ENCODE measurements at places on chromosomes 7 and 10.

DNA sequence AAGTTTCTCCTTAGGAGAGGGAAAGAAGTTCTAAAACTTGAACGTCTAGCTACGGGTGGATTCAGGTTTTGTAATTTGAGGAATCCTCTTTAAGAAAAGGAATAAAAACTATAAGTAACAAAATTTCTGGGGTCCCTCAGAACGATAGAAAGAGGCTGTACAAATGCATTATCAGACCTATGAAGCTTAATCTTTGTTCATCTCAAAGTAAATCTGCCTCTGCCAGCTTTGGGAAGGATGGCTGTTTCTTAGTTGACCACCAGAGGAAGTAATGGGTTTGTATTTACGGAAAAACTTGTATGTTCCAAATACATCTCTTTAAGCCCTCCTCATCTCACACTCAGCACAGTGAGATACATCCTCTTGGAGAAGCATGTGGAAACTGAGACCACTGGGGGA is 864 bp downstream of the PSTK start:
- no peak for DNase-seq

- DNase-seq = no peak
Measured at GRCh38 chr10:2049560-2049959, 312.2 kb upstream of the ADARB2 start.

GRCh38 chr7:111835066-111835465 is 272.8 kb upstream of the IMMP2L start:
- DNase-seq = no peak

- no peak for DNase-seq
Measured at GRCh38 chr10:76548716-76549115, 1088.9 kb downstream of the KCNMA1 start.

GRCh38 chr7:129098409-129099084 is 43.6 kb upstream of the TNPO3 start:
- DNase-seq = no peak

GRCh38 chr7:14637968-14638367 is 264.6 kb downstream of the DGKB start:
- no peak for DNase-seq

DNA sequence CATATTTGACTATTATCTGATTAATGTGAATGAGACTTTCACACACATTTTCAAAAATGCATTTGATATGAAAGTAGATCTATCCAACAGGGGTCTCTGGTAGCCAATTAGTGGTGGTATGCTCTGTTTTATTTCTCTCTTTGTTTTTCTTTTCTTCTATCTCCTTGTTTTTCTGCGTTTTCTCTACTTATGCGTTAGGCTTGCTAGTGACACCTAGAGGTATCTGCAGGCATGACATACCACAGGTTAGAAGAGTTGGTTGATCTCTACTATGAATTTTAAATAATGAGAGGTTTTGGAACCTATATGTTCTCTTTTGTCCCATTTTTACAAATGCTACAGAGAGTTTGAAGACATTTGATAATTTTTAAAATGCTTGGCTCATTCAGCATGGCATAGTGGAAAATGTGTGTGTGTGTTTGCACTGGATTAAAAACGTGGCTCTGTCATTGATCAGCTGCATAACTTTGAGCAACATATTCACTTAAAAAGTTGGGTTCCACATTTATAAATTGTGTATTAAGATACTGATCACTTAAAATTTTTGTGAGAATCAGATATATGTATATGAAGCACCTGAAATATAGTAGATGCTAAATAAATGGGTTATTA is 28.1 kb upstream of the PLXDC2 start:
- no peak for DNase-seq

DNA sequence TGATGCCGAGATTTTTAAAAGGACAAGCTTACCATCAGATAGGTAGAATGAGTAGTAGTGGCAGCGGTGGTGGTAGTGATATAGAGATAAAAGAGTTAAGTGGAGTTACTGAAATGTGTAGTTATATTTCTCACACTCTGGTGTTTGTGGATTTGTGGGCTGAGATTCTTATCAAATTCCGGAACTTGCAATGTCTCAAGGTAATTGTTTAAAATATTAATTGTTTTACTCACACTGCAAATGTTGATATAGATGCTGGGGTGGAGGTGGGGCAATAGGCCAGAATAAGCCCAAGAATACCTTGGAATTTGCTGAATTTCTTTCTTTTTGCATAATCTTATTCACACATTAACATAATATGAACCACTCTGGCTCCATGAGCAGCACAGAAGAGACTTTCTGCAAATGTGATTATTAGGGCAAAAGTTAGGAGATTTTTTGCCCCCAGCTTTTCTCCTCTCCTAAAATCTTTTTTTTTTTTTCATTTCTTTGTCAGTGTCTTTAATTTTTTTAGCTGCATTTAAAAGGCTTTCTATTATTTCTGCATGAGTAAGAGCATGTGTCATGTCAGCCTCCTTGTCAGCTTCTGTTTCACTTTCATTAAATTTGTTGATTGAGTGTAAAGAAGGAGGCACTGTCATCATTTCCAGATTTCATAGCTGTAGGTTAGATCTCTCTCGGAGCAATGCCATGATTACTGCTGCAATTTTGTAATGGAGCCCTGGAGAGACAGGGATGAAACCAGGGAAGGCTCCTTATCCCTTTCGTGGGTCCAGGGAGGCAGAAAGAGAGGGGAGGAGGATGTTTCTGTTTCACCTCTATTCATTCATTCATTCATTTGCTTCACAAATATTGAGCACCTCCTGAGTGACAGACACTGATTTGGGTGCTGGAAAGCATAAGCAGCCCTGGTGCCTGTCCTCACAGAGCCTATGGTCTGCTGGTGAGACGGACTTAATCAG is 13.1 kb upstream of the SGMS1 start:
- DNase-seq = no peak

DNA sequence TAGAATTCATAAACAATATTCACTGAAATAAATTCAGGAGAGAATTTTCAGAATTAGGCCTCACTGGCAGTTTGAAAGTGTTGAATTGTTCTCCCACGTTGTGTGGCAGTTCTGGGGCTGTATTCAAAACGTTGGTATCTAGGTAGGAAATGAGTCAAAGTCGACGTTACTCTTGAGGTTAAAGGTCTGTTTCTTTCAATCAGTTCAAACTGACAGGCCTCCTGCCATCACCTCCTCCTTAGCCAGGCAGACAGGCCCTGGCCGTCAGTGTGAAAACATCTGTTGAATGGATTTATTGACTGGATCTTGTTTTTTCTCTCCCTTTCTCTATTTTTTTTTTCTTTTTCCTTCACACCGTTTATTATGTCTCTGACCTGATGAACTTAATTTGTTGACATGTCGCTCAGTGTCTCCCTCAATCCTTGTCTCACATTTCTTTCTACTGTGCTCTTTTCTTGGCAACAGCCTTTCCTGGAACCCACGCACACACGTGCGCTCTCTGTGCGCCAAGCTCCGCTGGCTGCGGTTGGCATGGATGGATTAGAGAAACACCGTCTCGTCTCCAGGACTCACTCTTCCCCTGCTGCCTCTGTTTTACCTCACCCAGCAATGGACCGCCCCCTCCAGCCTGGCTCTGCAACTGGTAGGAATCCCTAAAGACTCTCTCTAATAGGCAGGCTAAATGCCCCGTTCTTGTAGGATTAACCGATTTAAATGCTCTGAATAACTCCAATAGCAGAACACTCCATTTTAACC is 231.7 kb downstream of the HDAC9 start:
- no peak for DNase-seq

- DNase-seq = no peak
Measured at GRCh38 chr10:58830697-58831096, 318.0 kb downstream of the BICC1 start.

- no peak for DNase-seq
Measured at GRCh38 chr10:104872691-104873090, 231.6 kb downstream of the SORCS3 start.

DNA sequence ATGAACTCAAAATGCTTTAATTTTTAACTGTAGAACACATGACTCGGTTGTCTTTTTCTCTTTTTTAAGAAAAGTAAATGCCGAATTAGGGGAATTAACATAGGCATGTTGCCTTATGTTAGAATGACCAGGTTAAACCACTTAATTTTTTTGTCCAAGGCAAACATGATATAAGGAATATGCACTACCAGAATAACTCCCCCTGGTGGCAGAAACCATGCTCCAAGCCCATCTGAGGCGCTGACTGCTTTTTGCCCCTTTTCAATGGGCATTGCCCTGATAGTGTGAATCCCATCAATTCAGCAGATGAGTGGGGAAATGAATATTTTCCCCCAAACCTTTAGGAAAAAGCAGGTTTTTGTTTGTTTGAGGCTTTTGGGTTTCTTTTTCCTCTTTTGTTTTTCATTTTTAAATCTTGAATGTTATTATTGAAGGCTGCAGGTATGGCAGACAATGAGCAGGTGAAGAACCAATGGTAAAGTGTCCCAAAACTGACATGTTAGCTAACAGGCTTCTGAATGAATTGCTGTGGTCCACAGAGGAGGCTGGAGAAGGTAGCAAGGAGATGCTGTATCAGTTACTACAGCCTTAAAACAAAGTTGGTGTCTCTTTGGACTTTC is 284.3 kb downstream of the SORCS3 start:
- no peak for DNase-seq

DNA sequence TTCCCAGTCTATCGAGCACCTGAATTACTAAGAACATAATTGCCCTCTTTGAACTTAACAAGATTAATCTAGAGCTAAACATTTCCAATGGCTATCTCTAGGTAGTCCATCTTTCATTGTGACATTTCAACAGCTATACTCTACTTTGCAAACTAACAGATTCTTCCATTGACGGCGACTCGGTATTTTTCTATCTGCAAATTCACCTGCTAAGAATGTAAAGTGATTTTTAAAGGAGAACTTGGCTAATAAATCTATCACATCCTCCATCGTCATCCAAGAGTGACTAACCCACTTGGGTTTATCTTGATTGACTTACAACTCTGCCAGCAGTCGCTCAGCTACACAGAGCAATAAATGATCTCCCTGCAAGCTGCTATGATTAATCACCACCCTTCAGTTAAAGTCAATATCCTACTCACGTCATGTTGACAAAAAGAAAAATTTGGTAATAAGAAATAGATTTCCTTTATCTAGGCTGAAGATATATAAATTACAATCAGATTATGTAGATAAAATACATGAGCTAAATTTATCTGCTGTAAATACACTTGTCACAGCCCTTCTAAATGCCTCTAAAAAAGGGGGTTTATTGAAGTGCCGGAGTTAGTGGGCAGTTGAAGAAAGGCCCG is 99.5 kb downstream of the SFMBT2 start:
- DNase-seq = no peak

GRCh38 chr7:68176974-68177373 is 1180.3 kb downstream of the TYW1 start:
- DNase-seq = peak; percentile 58

Measured in D721Med (cell line).